K562 (cell line): ENCODE measurements at places on chromosomes 5 and 9.

- DNase-seq, result no peak
Observed at GRCh38 chr9:69768716-69769115, 8.9 kb upstream of the PTAR1 start.

DNA sequence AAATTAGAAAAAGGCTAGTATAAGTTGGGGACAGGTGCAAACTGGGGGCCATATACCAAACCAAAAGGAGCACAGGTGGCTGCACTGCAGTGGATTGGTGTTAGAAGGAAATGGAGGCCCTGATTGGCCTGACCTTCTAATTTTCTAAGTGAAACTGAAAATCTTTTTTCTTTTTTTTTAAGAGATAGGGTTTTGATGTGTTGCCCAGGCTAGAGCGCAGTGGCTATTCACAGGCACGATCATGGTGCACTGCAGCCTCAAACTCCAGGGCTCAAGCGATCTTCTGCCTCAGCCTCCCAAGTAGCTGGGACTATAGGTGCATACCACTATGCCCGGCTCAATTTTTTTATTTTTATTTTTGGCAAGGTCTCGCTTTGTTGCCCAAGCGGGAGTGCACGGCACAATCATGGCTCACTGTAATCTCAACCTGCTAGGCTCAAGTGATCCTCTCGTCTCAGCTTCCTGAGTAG is 9.8 kb upstream of the CCDC69 start:
- no peak for DNase-seq

DNA sequence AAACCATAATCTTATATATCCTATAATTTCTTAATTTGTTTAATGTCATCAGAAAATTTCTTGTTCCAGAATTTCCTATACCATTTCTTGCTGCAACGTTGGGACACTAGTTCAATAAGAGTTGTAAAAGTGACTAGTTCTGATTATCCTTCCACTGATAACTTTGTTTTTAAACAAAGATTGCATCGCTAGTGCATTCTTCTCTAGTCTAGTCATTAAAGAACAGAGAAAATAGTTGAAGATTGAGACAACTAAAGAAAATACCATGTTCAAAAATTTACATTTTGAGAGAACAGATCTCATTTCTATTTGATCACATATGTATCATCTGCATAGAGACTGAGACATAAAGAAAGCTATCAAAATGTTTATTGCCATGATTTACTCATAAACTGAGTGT is 1888.2 kb downstream of the EFNA5 start:
- no peak for DNase-seq

GRCh38 chr5:172418862-172419814 is 35.2 kb downstream of the SH3PXD2B start:
- no peak for DNase-seq

- DNase-seq, result peak; percentile 28
Observed at GRCh38 chr5:61333321-61333953, 1.4 kb downstream of the ZSWIM6 start.

GRCh38 chr9:72903103-72903502 is 49.8 kb downstream of the ALDH1A1 start:
- DNase-seq, result no peak

DNA sequence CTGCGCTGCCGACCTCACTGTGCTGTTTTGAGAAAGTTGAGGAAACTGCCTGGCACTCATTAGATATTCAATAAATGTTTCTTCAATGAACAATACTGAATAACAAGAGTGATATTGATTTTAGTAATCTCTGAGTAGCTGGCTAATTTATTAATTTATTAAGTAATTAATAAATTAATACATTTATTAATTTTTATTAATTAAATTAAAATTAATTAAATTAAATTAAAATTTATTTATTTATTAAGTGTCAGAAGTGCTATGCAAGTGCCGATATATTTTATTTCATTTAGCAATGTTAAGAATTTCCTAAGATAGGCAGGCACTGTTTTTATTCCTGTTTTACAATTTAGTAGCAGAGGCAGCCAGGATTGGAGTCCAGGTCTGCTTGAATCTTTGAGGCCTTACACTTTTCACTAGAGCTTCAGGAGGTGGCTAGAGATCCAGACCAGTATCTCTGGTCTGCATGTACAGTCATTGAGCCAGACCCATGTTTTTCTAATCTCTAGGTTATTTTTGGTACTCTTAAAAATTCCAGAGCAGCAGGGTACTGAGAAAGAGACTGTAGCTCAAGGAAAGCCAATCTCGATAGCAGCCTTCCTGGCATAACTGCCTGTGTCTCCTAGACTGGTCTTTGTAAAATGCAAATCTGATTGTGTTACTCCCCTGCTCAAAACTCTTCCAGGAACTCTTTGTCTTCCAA is 109.2 kb downstream of the ARHGEF28 start:
- DNase-seq, result no peak

DNA sequence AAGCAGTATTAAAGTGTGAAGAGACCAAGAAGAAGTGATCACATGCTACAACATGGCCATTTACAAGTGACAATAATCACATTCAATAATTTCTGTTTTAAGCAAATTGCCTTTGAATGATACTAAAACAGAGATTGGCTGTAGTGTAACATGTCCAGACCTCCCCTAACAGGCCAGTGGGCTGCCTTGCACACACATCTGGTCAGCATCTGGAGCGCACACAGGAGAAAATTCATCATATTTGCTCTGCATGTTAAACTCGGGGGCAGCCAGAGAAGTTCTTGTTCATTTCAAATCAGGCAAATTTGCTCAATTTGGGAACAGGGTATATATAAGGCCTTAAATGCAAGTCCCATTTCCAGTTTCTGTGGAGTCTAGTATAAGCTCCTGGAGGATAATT is 111.1 kb upstream of the FBXL7 start:
- DNase-seq, result no peak

GRCh38 chr5:173258466-173258865 is 23.5 kb upstream of the NKX2-5 start:
- DNase-seq, result no peak

- DNase-seq, result no peak
Observed at GRCh38 chr5:75067434-75067833, 15.1 kb upstream of the GCNT4 start.

DNA sequence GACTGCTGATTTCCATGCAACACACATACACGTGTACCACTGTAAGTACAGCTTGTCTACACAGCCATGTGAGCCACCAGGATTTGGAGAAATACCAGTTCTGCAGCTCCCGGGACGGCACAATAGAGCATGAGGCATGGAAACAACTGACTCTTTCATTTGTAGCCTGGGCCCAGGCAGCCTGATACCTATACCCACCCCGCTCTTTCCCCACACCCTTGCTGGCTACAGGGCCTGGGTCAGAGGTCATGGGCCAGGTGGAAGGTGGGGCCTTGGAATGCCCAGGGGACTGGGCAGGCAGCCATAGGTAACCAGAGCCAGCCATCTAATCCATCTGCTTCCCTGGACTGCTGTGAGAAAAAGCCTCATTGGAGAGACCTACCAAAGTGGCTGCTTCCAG is 39.0 kb upstream of the ZSWIM6 start:
- DNase-seq, result no peak

DNA sequence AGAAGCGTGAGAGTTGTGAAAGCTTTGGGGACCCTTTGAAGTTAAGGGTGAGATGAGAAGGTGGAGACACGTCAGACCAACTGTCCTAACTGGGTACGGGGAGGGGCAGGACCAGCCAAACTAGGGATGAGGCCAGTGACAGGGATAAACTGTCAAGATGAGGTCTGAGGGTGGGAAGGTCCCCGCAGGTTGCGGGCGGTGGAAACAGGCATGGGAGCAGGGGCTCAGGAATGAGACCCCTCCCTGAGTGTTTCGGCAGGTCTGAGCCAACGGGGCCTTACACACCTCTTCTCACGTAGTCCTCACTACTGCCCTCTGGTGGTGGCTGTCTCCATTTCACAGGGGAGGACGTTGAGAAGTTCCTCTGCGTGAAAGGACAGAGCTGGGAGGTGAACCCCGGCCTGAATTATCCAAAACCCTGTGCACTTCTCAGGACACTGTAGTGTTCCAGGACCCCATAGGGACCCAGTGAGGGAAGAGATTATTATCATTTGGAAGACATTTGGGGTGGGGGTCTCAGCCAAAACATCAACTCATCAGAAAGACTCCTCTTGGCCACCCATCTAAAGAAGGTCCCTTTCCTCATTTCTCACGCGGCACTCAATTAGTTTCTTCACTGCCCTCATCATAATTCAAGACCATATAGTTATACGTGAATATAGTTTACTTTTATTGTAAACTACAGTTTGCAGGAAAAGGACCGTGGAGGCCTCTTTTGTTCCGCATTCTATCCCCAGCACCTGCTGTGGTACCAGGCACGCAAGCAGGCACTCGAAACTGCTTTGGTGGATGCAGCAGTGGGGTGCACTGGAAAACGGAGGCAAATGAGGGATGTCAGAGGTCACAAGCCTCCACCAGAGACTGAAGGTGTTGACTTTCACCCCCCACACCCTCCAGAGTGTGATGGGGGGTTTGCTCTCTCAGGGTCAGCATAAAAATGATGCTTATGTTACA is 21.7 kb upstream of the NANS start:
- peak; percentile 83 for DNase-seq

DNA sequence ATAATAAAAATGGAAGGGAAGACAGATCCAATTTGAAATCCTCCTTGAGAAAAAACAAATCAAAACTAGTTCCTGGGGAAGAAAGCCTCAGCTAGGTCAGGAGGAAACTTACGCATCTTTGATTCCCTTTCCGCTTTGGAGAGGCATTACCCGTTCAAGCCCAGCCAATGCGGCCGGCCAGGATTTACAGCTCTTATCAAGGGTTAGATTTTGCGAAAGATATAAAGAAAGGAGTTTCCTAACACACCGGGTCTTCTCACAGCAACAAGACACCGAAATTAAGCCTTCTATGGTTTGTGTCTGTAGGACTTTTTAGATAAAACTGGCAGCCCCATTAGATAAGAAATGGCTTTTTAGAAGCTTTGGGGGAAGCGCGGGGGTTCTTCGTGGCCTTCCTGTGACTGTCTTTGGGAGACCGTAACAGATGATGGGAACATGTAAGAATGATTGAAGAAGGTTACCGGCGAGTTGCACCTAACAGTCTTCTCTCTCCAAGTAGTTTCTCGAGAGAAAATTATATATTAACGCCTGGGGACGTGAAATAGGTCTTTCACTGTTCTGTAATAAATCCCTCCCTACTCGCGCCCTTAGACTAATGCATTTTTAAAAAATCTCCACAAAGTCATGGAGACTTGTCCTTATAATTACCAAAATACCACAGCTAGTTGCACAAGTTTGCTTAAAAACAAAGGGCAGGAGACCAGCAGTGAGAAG is 1.3 kb upstream of the ISL1 start:
- DNase-seq, result no peak

DNA sequence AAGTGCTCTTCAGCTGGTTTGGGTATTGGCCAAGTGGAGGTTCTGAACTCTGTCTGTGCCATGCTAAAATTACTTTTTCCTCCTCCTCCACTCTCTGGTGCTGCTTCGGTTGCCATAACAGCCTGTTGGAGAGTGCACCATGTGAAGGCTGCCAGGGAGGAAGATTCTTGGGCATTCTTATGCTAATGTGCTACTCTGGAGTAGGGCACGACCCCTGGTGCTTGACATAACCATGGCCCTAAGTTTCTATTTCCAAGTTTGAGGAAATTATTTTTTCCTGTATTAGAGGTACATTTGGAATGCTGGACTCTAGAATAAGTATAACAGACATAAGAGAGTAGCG is 111.6 kb downstream of the ARHGAP26 start:
- no peak for DNase-seq

DNA sequence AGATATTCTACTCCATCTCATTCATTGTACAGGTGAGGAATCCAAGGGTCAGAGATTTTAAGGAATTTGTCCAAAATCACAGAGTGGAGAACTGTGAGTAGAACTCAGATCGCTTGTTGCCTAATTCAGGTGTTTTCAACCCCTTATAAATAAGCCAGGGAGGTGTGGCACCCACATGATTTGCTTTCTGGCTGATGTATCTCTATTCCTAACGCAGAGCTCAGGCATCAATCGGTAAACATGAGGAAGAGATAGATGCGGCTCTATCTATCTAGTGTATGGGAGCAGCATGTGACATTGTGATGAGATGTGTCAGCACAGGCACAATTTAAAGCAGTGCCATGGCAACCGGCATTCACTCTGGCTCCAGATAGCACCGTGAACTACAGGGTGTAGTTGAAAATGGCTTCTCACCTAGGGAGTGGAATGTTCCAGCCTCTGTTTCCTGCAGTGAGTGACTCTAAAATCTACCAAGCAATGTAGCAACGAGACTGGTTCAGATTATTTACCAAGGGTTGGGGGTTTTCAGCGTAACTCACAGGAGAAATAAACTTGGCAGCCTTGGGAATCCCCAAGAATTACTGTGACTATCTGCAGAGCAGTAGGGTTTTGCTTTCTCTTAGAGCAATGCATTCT is 53.4 kb upstream of the SUB1 start:
- no peak for DNase-seq
